ENCODE measurements at places on chromosomes 11 and 22.

- DNase-seq: no peak
Measured at GRCh38 chr22:36590441-36591056, 61.6 kb upstream of the EIF3D start.

GRCh38 chr11:86418917-86419316 lies 44.2 kb downstream of the CCDC81 start:
- no peak for DNase-seq

DNA sequence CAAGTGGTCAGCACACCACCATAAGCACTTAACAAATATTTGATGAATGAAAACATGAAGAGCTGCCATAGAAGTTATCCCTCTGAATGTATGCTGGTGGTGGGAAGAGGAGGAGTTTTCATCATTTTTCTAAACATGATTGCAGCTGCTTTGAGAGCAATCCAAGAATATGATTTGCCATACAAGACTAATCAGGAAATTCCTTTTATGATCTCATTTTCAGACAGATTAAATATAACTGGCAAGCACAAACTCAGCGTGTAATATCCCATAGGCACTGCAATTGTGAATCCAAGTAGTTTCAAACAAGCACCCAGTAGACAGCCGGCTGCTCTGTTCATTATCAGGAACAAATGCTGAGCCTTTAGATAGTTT lies 505.7 kb upstream of the LUZP2 start:
- no peak for DNase-seq

- no peak for DNase-seq
Measured at GRCh38 chr11:44620328-44620725, 54.9 kb downstream of the CD82 start.

DNA sequence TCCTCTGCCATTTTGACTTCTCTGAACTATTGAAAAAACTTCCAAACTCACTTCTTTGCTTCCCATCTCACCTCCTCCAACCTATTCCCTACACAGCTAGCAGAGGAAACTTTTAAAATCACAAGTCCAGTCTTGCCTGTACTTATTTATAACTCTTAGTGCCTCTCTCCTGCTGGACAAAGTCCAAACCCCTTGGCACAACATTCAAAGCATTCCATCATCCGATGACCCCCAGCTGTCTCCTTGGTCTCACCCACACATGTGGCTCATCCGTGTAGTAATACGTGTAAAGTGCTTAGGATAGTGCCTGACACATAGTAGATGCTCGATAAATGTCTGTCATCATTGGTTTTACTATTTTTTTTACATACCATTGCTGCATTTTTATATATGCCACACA lies 101.4 kb downstream of the PARVA start:
- no peak for DNase-seq

DNA sequence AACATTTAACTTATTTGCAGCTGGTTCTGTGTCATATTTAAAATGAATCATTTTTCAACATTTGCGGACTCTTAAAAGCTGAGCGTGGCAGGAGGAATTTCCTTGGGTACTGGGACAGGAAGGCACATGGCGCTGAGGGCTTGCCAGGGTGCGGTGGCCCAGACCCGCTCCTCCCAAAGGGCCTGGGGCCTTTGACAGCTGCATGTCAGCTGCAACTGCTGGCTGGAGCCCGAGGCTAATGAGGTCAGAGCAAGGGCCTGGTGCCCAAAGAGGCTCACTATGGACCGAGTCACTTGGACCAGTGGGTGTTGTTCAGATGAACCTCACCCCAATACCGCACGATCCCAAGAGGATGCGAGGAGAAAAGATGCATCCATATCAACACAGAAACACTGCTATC lies 326.9 kb downstream of the CTTN start:
- no peak for DNase-seq

DNA sequence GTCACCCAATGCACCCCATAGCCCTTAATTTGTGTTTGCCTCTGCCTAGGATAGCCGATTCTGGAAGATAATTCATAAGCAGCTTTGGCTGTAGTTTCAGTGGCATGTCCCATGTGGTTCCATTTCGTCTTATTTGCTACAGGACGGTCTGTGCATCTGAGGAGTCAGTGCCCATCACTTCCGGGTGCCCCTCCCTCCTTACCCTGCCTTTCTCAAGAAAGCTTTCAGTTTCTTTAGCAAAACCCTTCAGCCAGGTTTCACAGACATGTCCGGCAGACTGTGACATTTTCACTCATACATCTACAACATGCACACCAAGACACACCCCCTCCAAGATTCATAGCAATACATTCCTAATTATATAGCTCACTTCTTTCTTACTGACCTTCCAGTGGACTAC lies 14.3 kb downstream of the TP53AIP1 start:
- DNase-seq: no peak

DNA sequence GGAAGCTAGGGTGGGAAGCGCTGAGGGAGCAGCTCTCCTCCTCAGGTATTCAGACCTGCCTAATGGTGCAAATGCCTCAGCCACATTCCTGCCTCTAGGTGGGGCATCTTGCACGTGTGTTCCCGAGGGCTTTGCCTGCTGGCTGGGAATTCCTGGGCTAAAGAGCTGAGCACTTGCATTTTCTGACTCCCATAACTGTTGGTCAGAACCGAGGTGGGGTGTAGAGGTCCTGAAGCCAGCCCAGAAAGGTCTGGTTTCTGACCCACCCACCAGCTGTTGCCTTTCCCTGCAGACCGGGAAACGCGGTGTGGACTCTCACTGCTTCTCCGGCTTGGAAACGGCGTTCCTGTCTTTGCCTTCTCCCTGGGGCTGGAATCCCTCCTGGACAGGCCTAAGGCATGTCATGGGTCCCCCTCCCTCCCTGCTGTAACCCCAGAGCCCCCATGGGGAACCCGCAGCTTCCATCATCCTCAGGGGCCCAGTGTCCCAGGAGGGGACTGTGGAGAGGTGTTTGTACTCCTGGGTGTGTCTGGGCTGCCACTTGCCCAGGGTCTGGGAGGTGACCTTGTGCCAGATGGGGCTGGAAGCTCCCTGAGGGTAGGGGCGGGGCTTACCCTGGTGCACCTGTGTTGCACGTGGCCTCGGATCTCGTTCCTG lies 24.0 kb upstream of the SMIM38 start:
- no peak for DNase-seq

- no peak for DNase-seq
Measured at GRCh38 chr11:68582416-68583040, 101.8 kb upstream of the GAL start.

GRCh38 chr11:63395697-63396096 lies 26.1 kb downstream of the SLC22A9 start:
- no peak for DNase-seq

DNA sequence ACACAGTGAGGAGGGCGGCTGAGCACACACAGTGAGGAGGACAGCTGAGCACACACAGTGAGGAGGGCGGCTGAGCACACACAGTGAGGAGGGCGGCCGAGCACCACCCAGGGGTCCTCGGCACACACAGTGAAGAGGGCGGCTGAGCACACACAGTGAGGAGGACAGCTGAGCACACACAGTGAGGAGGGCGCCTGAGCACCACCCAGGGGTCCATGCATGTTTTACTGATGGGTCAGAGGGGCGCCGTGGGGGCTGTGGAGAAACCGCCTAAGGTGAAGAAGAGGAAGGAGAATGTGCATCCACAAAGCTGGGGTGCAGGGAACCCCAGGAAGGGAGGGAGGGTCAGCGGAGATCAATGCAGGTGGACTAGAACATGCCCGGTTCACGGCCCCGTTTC lies 461.8 kb downstream of the BRD1 start:
- no peak for DNase-seq

DNA sequence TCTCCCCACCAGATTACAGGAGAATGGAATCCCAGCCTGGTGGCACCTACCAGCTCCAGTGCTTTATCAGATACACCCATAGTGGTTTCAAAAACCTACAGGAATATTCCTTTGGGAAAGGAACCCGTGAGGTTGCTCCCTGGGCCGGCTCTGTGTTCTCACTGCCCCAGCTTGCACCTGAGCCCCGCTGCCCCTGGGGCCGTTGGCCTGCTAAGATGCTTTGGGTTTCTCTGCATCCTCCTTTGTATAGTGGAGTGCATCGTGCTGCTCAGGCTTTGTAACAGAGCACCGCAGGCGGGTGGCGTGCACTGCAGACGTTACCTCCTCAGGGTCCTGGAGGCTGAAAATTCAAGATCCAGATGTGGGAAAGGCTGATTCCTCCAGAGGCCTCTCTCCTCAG lies 414.1 kb downstream of the BRD1 start:
- DNase-seq: no peak

GRCh38 chr11:8604078-8604723 lies 10.2 kb upstream of the STK33 start:
- DNase-seq: no peak

- no peak for DNase-seq
Measured at GRCh38 chr11:69910519-69911309, 91.5 kb upstream of the FGF3 start.

DNA sequence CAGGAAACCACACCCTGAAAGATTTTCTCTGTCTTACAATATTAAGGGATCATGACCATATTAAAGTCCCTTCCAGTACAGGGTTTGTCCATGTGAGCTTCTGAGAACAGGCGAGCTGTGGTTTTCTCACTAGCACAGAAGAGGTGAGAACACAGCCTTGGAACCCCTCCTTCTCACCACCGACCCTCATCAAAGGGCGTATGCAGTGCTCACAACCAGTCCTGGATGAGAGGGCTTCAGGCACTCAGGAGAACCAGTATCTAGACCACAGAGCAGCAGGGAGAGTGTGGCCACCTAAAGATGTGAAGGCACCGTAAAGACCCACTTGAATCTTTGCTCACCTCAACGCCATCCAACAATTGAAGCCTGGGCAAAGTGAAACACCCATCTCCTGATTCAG lies 397.0 kb downstream of the ETS1 start:
- no peak for DNase-seq

DNA sequence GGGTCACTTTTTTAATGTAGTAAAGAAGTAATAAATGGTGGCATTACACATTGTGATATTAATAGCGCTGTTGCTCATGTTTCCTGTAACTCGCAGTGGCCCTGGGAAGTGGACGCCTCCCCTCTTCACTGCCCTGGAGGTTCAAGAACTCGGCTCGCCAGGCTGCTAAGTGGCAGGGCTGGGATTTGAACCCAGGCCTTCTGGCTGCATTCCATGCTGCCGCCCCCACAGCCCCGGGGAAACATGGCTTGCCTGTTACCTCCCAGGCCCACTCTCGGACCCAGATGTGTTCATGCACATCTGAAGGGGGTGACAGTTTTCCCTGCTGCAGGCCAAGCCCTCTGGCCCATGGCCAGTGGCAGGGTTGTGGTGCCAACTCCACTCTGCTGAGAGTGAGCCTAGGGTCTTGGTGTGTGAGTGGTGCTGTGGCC lies 25.0 kb upstream of the MGAT3 start:
- DNase-seq: no peak

DNA sequence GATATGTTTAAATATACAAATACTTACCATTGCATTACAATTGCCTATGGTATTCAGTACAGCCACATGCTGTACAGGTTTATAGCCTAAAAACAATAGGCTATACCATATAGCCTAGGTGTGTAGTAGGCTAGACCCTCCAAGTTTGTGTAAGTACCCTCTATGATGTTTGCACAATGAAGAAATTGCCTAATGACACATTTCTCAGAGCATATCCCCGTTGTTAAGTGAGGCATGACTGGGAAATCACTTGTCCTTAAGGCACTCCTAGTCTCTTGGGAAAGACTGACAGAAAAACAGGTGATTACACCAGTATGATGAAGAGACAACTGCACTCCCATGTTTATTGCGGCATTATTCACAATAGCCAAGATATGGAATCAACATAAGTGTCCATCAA lies 187.2 kb downstream of the SPON1 start:
- no peak for DNase-seq

DNA sequence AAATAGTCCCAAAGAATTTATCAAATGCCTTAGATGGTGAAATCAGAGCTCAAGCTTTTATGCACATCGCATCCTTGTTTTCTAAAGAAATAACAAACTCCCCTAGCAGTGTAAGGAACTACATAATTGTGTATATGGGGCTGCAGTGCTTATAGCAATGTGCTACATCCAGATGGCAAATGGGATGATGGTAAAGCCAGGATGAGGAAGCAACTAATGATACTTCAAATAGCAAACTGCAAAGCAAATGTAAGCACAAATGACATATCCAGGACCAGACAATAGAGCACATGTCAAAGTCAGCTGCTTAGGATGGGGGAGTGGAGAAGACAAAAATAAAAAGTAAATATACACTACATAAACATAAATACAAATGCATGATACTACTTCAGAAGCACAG lies 425.9 kb downstream of the OPCML start:
- no peak for DNase-seq

DNA sequence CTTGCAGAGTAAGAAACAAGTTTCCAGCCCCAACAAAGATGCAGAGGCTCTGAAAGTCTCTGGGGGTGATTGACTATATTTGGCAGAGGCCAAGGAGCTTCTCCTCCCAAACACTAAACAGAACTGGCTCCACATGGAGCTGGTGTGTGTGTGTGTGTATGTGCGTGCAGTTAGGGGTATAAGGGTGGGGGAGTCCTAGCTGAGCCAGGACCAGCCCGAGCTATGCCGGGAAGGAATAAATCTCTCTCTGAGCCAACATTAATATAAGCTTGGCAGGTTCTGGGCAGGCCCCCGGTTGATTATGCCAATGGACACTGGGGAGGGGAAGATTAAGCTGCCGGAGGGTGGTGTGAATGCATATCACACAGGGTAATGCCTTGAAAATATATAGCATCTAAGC lies 324.2 kb downstream of the MIAT start:
- no peak for DNase-seq

DNA sequence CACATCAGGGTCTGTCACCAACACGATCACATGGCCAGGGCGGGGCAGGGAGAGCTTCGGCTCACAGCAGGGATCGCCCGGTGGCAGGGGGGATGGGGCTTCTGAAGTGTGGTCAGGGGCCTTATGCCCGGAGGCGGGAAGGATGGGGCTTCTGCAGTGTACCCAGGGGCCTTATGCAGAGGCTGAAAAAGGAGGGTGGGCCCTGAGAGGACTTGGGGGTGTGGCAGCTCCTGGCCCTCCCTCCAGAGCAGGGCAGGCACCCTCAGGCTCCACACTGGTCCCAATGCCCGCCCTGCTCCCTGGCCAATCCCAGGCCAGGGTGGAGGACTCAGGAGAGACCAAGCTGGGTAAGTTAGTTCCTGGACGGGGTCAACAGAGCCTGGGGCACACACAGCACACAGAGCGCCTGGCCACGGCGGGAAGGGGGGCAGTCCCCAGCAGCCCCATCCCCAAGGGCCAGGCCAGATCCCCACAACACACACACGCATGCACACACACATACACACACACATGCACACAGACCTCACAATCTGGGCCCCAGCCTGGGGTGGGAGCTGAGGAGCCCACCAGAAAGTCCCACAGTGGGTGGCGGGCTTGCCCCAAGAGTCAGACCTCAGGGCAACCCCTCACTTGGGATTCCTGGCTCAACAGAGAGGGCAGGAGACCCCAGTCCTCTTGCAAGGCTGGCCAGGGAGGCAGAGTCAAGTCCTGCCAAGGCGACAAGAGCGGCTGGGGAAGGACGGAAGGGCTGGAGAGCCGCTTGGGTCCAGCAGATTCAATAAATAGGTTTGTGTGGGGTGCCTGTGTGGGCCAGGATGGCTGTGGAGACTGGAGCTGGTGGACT lies 1.1 kb upstream of the CEND1 start:
- no peak for DNase-seq

- no peak for DNase-seq
Measured at GRCh38 chr22:36419177-36419911, 31.6 kb upstream of the MYH9 start.

- no peak for DNase-seq
Measured at GRCh38 chr11:1230456-1231395, 7.9 kb downstream of the MUC5B start.

- no peak for DNase-seq
Measured at GRCh38 chr11:68832476-68833181, 9.1 kb downstream of the CPT1A start.

GRCh38 chr11:95444309-95445241 lies 213.6 kb upstream of the SESN3 start:
- no peak for DNase-seq

- no peak for DNase-seq
Measured at GRCh38 chr11:30015725-30016412, 961 bp downstream of the KCNA4 start.
